ENCODE measurements at places on chromosomes 5 and 9. TPM values are rescaled to one million over a fixed set of nuclear protein-coding genes. Genes with fewer than 3 reads are reported as not detected.

GRCh38 chr5:147483188-147483790, 26.6 kb downstream of the DPYSL3 start:
- no peak overlapping the region for H3K4me3 ChIP-seq
- H3K4me1 ChIP-seq: peaks cover 66% of the 10 kb centered on the region
- no peaks in the 10 kb centered on the region for H3K36me3 ChIP-seq
- DNase-seq: no peak
- no peaks in the 10 kb centered on the region for H3K27me3 ChIP-seq

DNA sequence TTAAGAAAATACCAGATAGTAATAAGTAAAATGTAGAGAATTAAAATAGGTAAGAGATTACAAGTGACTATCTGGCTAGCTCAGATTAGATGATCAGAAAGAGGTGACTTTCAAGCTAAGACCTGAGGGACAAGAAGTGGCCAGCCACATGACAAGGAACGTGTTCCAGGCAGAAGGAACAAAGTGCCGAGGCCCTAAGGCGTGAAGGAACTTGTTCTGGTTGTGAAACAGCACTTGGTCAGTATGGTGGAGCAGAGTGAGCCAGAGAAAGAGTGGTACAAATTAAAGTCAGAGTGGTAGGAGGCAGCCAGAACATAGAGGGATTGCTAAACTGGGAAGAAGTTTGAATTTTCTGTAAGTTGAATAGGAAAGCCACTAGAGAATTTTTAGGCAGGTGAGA, 73.6 kb downstream of the ADRB2 start:
- no peaks in the 10 kb centered on the region for H3K27me3 ChIP-seq
- H3K27ac ChIP-seq: no peak overlapping the region
- DNase-seq: no peak
- H3K36me3 ChIP-seq: no peaks in the 10 kb centered on the region

DNA sequence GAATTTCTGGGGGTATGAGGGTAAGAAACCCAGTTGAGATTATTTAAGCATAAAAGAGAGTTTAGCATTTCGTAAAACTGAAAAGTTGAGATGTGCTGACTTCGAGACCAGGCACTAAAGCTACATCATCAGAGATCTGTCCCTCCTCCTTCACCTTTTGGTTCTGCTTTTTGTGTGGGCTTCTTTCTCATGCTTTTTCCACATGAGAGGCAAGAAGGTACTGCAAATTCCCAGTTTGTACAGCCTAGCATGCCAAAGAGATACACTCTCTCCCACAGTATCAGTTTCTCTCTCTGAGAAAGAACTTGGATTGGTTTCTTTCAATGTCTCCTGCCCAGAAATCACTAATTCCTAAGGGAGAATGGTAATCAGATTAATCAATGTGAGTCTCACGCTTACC, 584.7 kb downstream of the SEMA5A start:
- H3K4me1 ChIP-seq: no peaks in the 10 kb centered on the region
- DNase-seq: no peak
- no peaks in the 10 kb centered on the region for H3K36me3 ChIP-seq
- no peak overlapping the region for H3K4me3 ChIP-seq
- H3K27ac ChIP-seq: no peak overlapping the region
- H3K27me3 ChIP-seq: no peaks in the 10 kb centered on the region

DNA sequence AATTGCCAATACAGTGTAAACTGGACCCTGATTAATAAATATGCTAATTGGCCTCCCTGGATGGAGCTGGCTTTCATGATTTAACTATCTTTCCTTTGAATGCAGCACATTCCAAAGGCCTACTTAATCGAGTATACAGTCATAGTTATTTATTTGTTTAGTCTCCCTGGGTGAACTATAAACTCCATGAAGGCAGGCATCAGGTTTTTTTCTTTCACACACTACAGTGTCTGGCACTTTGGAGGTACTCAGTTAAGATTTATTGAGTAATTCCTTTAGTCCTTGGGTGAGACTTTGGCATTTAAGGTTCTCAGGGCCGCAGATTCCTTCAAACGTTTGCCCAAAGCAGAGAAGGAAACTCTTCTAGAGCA, 20.5 kb downstream of the RUSC2 start:
- H3K27ac ChIP-seq: no peak overlapping the region
- no peak overlapping the region for H3K4me3 ChIP-seq
- no peaks in the 10 kb centered on the region for H3K36me3 ChIP-seq
- no peak for DNase-seq
- peaks cover 9% of the 10 kb centered on the region for H3K4me1 ChIP-seq

The CCNO gene
- 0.15 TPM for total RNA-seq

The PLGRKT gene
- 4.8 TPM for total RNA-seq

All from endothelial cell (in vitro differentiated cells).